ENCODE measurements at places on chromosomes 4 and X.

- no peak for DNase-seq
Measured at GRCh38 chrX:107675823-107676555, 47.7 kb downstream of the PRPS1 start.

DNA sequence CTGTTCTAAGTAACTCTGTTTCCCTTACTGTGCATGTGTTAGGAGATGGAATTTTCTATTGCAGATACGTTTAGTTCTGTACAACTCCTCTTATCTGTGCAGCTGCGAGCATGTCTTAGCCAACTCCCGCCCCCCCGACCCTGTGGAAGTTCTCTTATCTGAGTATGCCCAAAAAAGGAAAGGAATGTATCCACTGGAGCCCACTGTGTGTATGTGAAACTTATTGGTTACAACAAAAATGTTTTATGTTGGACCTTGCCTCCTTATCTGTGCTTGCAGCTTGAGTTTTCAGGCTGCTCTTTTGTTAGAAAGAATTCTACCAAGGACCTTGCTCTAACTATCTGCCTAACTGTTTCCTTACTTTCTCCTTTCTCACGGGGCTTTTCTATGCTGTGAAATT lies 24.2 kb upstream of the DCAF8L2 start:
- DNase-seq, result no peak

DNA sequence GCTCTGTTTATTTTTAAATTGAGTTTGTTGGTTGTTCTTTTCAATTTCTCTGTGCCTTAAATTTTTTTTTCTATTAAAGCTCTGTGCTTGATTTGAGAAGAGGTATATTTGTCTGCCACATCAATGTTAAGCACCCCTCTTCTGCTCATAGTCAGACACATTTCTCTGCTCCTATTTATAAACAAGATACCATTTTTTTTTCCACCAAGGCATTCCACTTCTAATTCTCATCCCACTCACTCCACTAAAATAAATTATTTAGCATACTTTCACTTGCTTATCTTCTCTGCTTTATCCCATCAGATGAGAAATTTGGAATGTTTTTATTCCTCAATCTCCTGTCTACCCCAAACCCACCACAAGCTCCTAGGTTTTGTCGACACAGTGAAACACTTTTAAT lies 127.0 kb upstream of the PDE5A start:
- no peak for DNase-seq

DNA sequence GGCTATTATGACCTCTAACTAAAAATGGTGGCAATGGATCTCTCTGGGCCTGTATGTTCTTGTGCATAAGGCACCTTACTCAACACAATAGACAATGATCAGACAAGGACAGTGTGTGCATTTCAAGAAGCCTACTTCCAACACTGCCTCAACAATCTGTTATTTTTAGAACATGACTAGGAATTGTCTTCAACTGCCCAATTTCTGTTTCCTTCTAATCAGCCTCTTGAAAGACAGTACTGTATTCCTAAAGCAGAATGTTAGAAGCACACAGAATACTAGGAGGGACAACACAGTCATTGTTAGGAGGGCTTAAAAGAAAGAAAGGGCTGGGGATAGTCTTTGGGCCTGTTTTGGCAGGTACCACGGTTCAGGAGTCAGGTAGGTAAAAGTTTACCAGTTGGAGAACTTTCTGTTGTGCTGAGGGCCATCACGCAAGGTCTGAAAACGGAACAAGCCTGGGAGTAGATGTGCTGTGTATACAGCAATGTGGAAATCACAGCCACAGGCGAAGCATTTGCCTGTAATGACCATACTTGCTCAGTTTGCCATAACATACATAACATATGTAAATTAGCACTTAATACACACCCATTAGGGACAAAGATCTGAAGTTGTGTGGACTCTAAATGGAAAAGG lies 100.8 kb upstream of the ATXN3L start:
- DNase-seq, result no peak
